Eye (tissue), 1 donor: ENCODE measurements at places on chromosomes 12 and 14.
A peak's percentile ranks its signal among the peaks of the same experiment; 100 is the strongest.

DNA sequence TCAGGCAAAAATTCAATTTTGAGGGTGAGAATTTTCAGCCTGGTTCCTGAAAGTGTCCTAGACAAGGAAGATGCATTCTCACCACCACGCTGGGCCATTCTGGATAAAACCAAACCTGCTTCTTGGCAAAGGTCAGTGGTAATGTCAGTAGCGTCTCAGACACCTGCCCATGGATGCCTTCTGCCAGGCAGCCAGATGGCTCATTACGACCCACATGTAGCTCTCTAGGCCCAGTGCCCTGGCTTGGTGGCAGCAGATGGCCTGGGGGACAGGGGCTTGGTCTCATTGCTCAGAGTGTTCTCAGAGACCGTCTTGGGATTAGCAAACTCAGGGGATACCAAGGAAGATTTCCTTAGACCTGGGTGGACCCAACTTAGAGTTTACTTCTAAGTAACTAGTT, 105.1 kb downstream of the ARF6 start:
- DNase-seq, result no peak

DNA sequence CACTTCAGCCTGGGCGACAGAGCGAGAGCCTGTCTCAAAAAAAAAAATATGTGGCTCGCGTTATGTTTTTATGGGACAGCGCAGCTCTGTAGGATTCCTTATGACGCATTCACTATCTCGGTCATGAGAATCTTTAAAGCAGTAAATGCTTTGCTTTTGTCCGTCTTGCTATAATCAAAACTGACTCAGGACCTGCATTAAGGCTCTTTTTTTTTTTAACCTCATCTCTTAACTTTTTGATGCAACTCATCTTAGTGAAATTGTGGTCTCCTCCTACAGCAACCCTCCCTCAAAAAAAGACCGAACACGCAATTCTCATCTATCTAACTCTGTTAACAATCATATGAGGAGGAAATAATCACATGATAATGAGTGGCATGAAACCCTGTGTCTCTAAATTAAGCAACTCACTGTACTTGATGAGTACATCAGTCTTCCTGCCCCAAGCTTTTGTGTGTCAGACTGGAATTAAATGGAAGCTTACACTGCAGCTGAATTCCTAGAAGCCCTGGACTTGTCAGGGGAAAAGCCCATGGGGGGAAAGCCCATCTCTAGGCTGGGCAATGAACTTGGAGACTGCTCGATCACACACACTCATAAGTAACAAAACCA, 4.3 kb downstream of the P2RX4 start:
- no peak for DNase-seq

DNA sequence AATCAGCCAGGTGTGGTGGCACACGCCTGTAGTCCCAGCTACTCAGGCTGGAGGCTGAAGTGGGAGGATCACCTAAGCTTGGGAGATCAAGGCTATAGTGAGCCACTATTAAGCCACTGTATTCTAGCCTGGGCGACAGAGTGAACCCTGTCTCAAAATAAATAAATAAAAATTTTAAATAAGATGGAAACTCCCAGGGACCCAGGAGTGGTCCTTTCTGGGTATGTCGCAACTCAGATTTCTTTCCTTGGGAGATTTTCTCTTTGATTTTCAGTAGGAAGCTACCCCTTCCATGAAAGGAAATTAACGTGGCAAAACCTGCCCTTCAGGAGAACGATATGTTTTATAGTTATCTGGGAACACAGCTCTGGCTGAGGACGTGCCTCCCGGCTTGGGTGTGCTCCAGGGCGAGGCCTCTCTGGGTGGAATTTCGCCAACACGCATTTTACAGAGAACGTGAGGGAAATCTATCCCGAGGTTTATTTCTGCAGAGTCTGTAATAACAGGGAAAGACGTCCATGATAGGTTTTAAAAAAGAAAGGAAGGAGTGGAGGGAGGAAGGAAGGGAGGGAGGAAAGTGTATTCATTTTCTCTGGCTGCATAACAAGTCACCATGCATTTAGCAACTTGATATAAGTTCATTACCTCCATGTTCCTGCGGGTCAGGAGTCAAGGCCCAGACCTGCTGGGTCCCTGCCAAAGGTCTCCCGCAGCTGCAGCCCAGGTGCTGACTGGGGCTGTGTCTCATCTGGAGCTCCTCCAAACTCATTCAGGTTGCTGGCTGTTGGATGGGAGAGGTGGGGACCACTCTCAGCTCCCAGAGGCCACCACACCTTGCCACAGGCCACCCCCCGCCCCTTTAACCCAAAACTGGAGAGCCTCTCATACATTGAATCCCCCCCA, 80.6 kb upstream of the GSC start:
- peak; percentile 51 for DNase-seq

DNA sequence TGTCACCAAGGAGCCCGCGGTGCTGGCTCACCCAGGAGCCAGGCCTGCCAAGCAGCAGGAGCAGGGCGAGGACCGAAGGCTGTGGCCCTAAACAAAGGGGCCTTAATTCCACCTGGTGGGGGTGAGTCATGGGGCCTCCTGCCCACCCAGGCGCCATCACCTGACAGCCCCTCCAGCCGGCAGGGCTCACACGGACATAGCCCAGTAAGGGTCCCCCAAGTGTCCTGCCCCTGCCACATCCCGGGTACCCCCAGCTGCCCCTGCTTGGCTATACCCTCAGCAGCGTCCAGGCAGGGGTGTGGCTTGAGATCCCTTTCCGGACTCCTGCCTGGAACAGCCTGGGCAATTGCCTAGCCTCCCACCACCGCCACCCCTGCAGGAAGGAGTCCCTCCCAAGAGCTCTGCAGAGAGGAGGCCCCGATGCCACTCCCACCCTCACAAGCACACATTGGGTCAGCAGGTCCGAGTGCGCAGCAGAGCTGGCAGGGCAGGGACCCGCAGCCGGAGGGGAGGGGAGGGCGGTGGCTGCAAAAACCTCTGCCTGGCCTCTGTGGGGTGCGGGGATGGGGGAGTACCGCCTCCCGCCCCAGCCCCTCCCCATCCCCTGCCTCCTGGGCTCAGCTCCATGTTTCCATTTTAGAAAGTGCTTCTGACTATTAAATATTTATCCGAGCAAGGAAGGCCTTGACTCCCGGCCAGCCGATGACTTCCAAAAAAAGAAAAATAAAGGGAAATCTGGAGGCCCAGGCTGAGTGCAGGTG, 4.6 kb downstream of the AHNAK2 start:
- DNase-seq, result peak; percentile 68

DNA sequence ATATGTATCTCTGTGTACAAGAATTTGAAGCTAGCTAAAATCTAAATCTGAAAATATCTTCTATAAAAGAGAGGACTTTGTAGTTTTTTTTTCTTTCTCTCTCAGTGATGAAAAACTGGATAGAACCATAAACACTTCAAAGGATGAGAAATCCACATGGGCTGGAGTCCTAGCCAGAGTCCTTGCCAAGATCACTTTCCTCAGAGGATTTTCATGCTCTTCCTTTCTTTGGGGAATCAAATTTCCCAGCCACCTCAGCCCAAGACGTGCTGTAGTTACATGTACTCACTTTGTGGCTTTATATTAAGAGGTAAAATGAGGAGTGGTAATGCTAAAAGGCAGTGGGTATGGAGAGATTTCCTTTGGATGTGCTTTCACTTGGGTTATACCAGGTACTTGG, 110.3 kb downstream of the SLC38A1 start:
- no peak for DNase-seq

DNA sequence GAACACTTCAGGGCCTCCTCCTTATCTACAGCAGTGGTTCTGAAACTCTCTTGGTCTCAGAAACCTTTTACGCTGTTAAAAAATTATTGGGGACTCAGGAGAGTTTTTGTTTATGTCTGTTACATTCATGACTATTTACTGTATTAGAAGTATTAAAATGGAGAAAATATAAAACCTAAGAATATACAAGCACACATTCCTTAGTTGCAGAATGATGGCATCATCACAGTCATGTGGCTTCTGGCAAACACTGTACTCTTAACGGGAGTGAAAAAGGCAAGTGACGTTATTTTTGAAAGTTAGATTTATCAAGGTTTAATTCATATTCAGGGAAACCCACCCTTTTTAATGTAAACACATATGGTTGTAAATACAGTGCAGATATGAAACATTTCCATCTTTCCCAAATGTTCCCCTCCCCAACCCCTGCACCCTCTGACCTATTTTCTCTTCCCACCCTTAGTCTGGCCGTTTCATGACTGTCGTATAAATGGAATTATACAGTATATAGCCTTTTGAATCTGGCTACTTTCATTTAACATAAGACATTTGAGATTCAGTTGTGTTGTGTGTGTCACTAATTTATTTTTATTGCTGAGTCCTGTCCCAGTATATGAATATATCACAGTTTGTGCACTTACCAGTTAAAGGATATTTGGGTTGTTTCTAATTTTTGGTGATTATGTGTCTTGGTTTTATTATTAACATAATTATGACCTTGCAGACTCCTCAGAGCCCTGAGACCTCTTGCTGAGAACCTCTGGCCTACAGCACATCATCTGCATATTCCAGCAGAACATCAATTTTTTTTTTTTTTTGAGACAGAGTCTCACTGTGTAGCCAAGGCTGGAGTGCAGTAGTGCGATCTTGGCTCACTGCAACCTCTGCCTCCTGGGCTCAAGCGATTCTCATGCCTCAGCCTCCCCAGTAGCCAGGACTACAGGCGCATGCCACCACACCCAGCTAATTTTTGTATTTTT, 457.0 kb downstream of the PCNX1 start:
- peak; percentile 24 for DNase-seq

DNA sequence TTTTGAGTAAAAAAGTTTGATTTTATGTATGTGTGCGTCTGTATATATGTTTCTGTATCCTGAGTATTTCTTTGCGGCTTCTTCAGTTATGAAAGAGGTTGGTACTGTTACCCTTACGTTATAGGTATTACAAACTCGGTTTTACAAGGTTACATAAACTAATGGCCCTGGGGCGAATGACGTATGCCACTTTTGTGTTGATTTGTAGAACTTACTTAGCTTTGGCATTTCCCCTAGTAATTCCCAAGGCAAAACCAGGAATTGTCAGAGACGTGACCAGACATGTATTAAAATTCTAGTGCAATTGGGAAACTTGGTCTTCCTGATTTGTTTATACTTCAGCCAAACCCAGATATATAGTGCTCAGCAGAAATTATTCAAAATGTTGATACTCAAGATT, 93.3 kb downstream of the DUSP16 start:
- DNase-seq, result no peak

DNA sequence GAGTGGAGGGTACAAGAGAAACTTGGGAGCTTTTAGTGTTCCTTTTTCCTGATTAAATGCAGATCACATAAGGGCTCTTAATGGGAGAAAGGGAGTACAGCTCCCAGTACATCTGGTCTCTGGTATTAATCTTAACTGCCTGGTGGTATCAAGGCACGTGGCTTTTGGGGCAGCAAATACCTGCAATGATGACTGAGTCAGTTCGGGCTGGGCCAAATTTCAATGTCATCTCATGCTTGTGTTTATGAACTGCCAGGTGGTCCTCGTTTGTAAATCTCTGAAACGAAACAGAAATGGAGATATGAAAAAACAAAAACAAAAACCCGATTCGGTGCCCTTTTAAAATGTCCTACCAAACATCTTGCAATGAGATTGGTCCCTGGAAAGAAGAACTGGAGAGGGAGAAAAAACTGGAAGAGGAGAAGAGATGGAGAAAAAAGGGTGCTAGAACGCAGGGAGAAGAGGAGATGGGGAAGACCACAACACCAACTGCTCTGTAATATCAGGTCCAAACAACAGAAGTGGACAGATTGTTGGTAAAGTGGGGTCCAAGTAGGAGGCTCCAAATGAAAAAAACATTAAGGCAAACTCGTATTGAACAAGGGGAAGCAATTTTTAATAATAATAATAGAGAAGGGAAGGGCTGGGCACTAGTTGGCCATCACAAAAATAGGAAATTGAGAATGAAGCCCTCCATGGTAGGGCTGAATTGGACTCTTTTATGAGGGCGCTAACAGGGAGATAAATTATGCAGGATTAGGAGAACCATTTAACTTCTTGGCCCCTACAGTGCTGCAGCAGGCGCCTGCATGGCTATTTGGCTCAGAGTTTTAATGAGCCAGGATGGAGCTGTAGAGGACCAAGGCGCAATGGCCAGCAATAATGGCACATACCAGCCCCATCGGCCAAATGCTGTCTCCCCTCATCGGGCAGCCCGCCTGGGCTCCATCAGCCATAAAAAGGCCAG, 45.4 kb upstream of the NPFF start:
- no peak for DNase-seq

GRCh38 chr12:89369166-89369565, 16.9 kb upstream of the DUSP6 start:
- DNase-seq, result no peak

- DNase-seq, result peak; percentile 97
Measured at GRCh38 chr12:54368709-54369596, 4.7 kb upstream of the GPR84 start.

DNA sequence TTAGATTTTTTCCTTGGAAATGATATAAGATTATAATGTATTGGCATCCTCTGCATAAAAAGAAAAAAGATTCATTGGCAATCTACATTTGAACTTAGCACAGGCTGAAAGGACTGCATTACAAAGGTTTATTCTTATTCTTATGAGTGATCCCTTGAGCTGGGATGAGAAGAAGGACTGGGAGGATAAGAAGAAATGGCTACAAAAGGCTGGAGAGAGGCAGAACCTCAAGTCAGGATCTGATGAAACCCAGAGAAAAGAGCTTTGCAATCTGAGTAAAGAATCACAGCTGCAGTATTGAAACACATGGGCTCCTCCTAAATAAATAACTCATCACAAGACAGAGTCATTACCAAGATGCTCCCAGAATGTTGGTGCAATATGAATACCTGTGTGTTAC, 1635.4 kb upstream of the FLRT2 start:
- no peak for DNase-seq
